ENCODE measurements at places on chromosomes 12 and 14.

DNA sequence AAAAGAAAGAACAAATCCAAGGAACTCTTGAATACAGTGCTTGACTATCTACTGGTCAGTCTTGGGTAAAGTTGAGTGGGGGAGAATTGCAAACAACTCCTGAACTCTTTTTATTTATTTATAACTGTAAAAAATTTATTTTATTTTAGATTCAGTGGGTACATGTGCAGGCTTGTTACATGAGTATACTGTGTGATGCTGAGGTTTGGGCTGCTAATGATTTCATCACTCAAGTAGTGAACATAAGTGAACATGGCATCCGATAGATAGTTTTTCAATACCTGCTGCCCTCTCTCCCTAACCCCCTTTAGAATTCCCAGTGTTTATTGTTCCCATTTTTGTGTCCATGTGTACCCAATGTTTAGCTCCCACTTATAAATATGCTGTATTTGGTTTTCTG, 3.2 kb upstream of the GSG1 start:
- no peak for DNase-seq

GRCh38 chr14:53151523-53152183, 1.5 kb downstream of the DDHD1 start:
- DNase-seq = peak; percentile 45

- DNase-seq = no peak
Observed at GRCh38 chr12:13046964-13047363, 2.8 kb downstream of the FAM234B start.

GRCh38 chr14:64983439-64984310, 3.0 kb upstream of the FNTB start:
- DNase-seq = no peak

GRCh38 chr14:101363261-101363555, 198.1 kb upstream of the DIO3 start:
- no peak for DNase-seq

- no peak for DNase-seq
Observed at GRCh38 chr12:64900540-64900939, 76.1 kb downstream of the TBC1D30 start.

DNA sequence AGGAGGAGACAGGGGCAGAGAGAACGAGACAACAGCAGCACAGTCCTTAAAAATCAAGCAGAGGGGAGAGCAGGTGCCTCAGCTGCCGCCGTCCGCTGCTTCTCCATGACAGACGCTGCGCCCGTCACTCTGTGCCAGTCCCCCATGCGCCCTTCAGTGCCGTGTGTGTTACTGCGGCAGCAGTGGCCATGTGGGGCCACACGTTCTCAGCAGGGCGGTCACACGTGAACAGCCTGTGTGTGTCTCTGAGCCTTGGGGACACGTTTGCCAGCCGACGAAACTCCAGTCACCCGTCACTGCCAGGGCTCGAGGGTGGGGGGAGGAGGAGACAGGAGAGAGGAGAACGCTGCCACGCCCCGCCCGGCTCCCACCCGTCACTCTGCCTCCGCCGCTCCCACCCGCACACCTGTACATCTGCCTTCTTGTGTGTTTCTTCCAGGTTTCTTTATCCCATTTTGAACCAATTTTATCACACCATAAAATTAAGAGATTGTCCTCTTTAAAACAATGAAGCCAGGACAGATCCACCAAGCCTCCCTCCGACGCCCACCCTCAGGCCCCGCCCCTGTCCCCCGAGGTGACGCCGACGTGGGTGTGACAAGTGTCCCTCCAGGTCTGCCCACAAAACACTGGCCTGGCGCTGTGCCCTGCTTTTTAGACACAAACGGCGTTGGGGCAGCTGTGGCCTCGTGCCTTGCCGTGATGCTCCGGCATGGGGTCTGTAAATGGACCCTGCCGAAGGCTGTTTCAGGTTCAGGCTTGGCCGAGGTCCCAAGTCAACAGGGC, 58.2 kb downstream of the GALNT9 start:
- no peak for DNase-seq

GRCh38 chr14:74504412-74504811, 10.8 kb downstream of the ISCA2 start:
- no peak for DNase-seq

DNA sequence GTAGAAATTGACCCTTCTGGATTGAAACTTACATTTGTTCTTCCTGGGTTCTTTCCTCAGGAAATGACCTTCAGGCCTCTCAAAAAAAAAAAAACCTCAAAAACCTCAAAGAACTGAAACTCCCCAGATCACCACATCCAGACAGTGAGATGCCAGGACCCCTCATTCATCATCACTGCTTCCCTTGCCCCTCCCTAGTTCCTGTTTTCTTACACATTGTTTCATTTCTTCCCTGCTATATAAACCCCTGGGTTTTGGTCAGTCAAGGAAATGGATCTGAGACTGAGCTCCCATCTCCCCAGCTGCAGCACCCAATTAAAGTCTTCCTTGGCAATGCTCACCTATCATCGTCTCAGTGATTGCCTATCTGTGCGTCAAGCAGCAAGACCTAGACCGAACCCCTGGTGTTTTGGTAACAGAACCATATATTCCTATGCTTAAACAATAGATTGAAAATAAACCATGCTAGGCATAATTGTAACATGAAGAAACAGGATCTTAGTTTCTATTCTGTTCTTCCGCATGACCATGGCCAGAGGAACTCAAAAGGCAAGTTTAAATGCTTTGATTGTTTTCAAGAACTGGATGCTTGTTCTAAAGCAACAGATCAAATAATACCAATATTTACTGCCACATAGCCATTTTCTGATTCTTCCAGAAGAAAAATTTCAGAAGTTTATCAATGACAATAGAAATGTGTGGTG, 108.0 kb upstream of the MAX start:
- DNase-seq = no peak

GRCh38 chr14:71856199-71856919, 75.9 kb upstream of the RGS6 start:
- no peak for DNase-seq

GRCh38 chr12:4787965-4788364, 67.8 kb downstream of the GALNT8 start:
- DNase-seq = no peak

GRCh38 chr12:15716581-15716980, 72.6 kb downstream of the EPS8 start:
- no peak for DNase-seq

GRCh38 chr12:64273527-64274403, 51.7 kb upstream of the KICS2 start:
- no peak for DNase-seq

GRCh38 chr12:71195338-71195896, 37.6 kb upstream of the TSPAN8 start:
- no peak for DNase-seq

DNA sequence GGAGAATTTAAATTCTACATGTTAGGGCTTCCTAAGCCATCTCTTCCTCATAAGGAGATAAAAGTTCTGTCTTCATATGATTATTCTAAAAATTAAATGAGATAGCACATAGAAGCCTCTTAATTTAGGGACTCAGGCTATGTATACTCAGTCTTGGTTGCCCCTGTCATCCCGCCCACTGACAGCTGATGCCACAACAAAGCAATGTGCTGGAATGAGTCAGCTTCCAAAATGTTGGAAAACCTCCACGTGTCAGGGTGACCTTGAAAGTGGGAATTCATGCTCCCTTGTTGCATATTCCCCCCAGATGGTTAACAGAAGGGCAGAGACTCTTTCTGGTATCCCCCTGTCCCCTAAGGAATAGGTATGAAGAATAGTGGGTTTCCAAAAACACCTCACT, 238.0 kb upstream of the DDHD1 start:
- no peak for DNase-seq

DNA sequence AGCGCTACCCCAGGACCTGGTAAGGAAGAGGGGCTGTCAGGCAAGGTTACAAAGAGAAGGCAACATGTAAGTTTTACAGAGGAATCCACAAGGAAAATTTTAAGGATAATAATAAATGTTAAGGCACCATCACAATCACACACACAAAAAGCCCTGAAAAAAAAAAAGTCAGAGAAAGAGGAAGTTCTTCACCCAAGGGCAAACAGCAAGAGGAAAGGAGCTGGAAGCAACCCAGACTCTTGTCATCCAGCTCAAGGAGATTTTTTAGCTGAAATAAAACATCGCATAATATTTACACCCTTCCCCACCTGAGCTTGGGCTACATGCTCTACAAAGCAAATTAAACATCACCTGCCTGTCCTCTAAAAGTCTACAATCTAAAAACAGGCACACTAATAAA, 9.5 kb downstream of the SPTB start:
- DNase-seq = no peak

DNA sequence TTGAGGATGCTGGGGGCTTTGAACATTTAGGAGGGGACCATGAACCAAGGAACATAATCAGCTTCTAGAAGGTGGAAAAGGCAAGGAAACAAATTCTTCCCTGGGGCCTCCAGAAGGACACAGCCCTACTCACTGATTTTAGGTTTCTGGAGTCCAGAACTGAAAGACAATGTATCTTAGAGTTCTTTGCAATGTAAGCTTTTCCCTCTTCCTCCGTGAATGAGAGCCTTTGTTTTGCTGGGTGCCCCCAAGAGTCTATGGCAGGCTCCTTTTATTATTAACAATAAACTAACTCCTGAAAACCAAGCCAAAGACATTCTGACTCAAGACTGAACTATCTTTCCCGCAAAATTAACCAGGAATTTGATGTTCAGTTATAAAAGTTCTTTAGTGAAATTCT, 204.1 kb downstream of the STXBP6 start:
- no peak for DNase-seq

DNA sequence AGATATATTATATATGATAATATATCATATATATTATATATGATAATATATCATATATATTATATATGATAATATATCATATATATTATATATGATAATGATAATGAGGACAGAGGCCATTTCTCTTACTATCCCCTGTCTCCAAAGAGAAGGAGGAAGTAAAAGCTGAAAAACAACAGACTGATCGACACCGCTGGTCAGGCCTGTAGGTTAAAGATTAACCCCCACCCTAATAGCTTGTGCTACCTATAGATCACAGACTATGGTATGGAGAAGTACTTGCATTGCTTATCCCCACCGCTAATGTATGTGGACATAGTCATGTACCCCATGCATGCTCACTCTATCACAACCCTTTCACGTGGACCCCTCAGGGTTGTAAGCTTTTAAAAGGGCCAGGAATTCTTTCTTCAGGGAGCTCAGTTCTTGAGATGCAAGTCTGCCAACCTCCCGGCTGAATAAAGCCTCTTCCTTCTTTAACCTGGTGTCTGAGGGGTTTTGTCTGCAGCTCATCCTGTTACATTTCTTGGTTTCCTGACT, 786.1 kb upstream of the TMEM132C start:
- DNase-seq = no peak

DNA sequence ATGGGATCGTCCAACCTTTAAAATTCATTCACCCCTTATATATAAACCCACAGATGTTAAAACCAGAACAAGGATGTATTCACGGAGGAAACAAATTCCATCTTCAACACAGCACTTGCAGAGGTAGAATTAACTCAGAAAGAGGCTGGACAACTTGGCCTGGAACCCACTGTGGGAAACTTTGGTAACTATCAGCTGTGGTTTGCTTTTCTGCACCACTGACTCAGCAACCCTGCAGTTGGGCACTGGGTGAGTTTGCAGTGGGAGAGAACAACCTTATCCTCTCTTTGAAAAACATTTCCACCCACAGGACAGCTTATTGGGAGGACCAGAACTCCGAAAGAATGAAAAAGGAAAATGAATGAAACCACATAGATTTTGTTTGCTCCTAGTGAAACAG, 66.3 kb downstream of the ZNF664 start:
- no peak for DNase-seq

DNA sequence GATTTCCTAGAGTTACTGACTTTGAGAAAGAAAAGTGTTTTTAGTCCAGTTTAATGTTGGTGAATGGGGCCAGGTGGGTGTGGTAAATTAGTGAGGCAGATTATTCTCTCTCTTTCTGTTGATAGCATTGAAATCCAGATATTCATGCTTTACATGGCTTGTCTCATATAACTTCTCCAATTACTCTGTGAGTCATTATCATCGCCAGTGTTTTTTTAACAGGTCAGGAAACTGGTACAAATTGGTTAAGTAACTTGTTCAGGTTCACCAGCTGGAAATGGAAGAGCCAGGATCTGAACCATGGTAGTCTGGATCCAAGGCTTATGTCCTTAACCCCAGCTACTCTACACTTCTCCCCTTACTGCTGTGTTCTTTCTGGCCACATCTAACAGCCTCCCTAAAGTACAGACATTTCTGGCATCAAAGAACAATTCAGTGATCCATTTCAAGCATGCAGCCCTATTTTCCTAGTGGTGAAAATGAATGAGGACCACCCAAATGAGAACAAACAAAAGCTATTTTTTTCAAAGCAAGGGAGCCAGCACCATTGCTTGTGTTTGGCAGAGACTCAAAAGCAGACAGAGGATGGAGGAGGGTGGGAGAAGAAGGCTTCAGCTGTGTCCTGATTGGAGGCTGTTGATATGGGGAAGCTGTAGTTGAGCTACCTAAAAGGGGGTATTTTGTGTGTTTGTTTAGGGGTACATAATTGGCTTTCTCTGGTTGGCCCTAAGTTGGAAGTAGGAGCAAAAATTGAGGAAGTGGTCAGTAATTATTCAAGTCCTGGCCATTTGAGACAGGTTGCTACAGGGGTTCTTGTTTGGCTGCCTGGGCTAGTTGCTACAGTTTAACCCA, 1.7 kb downstream of the IRAK3 start:
- DNase-seq = no peak

GRCh38 chr14:80354860-80355581, 143.7 kb upstream of the DIO2 start:
- DNase-seq = no peak

- no peak for DNase-seq
Observed at GRCh38 chr12:99977550-99977949, 7.2 kb downstream of the ANKS1B start.

DNA sequence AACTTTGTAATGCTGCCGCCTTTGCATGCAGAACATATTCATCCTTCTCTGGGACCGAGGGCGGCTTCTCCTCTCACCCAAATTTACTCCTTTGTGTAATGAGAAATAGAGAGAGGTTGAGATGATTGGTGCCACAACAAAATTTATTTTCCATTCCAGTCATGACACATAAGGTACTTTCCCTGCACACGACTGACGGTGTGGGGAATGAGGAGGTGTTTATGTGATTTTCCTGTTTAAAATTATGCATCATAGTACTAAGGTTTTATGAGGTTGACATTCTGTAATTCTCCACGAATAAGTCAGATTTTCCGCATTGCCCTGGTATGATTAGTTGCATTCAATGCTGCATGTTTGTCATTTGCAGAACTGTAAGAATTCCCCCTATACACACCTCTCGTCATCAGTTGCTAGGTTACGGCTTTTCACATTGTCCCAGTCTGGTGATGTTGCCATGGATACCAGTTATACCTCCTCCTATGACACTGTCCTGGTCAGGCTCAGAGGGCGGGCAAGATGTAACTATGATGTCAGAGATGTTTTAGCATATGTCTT, 23.1 kb downstream of the BICDL1 start:
- DNase-seq = peak; percentile 89

GRCh38 chr12:122927756-122928403, 32.0 kb upstream of the VPS37B start:
- no peak for DNase-seq

DNA sequence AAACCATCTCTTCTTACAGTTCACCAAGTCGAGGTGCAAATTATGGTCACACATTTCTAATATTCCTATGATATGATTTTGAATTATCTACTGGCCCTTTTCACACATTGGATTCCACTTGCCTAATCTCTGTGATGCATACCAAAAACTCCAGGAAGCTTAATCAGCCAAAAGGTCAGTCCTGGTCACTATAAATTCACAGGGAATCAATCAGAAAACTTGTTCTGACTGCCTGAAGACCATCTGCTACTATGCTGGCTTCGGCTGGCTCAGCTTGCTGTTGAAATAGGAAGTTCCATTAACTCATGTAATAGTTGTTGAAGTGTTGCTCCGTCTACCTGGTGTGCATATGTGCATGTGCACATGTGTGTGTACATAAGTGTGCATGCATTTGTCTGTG, 142.8 kb upstream of the FLRT2 start:
- no peak for DNase-seq
